NCI-H524 (cell line): ENCODE measurements at places on chromosomes 2 and 18.

DNA sequence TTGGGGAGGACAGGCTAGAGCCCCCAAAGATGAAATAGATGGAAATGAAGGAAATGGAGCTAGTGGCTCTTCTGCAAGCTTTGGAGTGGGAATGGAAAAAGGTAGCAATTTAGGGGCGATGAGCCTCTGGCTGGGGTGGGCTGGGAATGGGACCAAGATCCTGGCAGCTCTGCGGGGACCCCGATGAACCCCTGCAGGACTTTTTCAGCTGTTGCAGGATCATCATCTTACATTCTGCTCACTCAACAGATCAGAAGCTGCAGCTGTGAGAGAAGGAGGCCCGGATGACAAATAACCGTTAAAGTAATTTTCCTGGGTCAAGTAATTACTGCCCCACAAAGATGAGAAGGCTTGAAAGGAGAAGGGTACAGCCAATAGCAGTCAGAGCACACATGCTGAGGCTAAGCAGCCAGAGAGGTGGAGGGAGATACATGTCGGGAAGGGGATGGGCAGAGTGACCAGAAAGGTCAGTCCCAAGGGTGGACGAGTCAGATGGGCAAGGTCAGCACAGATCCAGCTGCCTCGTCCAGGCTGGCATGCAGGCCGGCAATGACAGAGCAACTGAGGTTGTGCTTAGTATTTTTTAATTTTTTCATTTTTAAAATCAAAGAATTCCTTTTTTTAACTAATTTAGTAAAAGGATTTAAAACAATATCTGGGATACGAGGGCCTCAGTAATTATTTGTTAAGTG, 245.0 kb upstream of the RAB6C start:
- no peak for DNase-seq

GRCh38 chr18:76838182-76838581, 15.8 kb downstream of the ZNF236 start:
- DNase-seq: no peak

- DNase-seq: no peak
Observed at GRCh38 chr2:217999595-217999959, 3.2 kb downstream of the TNS1 start.

- no peak for DNase-seq
Observed at GRCh38 chr18:27544206-27544605, 359.1 kb upstream of the CHST9 start.

GRCh38 chr2:43475137-43475846, 120.5 kb downstream of the THADA start:
- DNase-seq: no peak

GRCh38 chr2:95388091-95388692, 14.3 kb upstream of the FAHD2A start:
- DNase-seq: no peak

GRCh38 chr2:48607307-48608014, 10.2 kb upstream of the GTF2A1L start:
- DNase-seq: no peak

- peak; percentile 12 for DNase-seq
Observed at GRCh38 chr2:164826293-164827243, 15.1 kb downstream of the COBLL1 start.

DNA sequence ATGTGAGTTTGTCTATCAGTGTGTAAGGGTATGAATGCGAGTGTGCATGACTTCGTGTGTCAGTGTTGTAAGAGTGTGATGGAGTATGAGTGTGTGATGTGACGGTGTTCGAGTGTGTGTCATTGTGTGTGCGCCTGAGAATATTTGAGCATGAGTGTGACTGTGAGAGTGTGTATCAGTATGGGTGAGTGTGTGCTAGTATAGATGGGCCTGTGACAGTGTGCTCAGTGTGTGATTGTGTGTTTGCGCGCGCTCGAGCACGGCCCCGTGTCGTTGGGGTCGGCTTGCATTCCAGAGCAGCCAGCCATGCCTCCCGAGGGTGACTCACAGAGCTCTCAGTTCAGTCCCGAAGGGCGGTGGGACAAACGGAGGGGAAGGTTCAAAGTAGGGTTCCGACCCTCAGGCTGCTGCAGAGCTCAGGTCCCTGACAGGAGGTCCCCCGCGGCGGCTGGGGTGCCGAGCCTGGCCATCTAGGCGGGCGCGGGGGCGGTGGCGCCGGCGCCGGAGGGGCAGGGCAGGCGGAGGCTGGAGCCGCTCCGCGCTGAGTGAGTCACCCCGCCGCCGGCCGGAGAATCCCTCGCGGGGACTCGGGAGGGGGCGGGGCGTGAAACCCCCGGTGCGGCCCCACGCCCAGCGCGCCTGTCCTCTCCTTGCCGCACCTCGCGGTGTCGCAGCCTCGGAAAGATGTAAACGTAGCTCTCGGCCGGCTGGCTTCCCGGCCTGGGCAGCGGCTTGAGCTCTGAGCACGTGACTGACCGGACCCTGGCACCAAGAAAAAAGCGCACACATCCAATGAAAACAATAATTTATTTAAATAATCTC, 3.8 kb downstream of the DLX2 start:
- no peak for DNase-seq
